GM12864 (cell line): ENCODE measurements at places on chromosomes 5 and 9.

GRCh38 chr9:129333617-129334104, 155.6 kb upstream of the IER5L start:
- no peak for DNase-seq

GRCh38 chr9:37960631-37961030, 56.7 kb upstream of the SLC25A51 start:
- no peak for DNase-seq

DNA sequence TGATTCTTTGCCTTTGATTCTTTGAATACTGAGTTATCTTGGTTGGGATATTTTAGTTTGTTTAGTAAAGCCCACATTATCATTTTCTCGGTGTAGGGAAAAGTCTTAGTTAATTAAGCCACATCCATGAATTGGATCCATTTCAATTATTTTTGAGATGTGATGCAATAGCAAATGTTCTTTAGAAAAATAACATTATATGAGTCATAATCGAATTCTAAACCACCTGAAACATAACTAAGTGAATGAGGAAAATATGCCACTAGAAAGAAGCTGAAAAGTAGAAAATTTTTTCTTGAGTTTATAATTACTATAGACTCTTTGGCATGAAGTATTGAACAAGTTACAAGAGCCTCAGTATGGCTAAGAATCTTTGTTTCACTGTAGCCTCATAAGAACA, 17.5 kb upstream of the CCDC192 start:
- no peak for DNase-seq

DNA sequence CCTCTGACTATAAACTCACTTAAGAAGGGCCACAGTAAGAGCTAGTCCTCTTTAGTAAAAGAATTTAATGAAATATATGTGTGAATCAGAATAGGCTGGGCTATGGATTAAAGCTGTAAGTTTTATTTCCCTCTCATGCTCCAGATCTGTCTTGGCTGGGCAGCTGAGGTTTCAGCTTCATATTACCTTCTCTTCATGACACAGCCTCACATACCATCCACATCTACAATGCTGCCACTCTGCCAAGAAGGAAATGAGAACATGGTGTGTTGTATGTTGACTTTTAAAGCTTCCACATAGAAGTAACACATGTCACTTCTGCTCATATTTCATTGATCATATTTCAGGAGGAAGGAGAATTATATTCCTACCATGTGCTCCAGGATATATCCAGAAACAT, 776.0 kb upstream of the ACO1 start:
- no peak for DNase-seq

GRCh38 chr5:178396796-178397720, 164.5 kb upstream of the PHYKPL start:
- DNase-seq: no peak

DNA sequence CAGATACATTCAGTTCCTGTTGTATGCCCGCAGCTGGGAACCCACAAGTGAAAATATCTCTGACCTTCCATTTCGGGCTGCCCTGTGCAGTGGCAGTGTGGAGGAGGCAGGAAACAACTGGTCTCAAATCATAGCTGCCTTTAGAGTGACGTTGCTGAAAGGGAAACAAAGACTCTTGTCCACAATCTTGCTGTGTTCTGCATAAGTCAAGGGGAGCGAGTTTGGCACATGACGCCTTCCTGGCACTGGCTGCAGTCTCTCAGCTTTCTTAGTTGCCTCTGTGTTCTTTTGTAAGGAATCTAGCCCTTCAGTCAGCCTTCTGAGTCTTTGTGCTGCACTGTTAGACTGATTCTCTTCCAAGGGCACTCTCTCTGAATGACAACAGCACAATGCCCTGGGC, 24.0 kb downstream of the ADAMTS16 start:
- DNase-seq: no peak

GRCh38 chr5:14708551-14708950, 44.0 kb downstream of the OTULIN start:
- DNase-seq: no peak

- no peak for DNase-seq
Observed at GRCh38 chr5:149412783-149413476, 33.8 kb upstream of the IL17B start.

GRCh38 chr9:4549751-4550295, 59.6 kb downstream of the SLC1A1 start:
- no peak for DNase-seq

DNA sequence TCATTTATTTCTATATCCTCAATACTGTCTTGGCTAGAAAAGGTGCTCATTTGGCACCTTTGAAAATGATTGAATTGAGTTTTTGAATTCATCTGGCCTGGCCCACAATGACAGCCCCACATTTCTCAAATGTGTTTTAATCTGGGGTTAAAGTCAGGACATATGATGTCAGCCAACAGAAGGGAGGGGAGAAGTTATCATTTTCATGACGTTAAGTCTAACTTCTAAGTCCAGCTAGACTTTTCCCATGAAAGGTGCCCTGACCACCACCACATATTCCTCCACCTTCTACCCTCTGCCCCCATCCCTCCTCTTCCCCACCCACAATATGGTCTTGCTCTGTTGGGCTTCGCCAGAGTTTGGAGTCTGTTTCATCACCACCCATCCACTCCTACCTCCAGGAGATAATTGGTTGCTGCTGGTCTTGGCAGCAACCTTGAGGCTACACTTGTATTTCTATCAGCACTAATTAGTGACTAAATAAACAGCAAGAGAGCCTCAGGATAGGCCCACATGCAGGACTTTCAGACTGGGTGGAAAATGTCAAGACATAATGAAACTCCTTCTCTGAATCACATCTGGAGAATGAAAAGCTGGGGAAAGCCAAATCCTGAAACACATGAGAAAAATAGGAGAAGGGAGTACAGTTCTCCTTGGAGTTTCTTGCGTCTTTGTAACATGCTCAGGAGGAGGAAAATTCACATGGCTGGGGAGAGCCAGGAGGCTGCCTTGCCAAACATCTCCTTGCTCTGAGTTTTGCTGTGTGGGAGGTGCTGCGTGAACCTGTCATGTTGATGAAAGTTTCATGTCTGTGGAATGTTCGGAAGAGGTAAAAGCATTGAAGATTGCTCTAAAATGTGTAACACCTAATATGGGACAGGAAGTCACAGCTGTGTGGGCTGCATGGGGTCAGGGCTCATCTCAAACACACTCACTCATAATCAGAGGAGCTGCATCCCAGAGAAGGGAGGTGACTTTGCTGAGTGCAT, 544.7 kb upstream of the KLF4 start:
- DNase-seq: no peak

- DNase-seq: no peak
Observed at GRCh38 chr5:55993731-55994494, 850 bp downstream of the IL6ST start.
